ENCODE measurements at places on chromosomes 5 and 9.
A peak's percentile ranks its signal among the peaks of the same experiment; 100 is the strongest.

DNA sequence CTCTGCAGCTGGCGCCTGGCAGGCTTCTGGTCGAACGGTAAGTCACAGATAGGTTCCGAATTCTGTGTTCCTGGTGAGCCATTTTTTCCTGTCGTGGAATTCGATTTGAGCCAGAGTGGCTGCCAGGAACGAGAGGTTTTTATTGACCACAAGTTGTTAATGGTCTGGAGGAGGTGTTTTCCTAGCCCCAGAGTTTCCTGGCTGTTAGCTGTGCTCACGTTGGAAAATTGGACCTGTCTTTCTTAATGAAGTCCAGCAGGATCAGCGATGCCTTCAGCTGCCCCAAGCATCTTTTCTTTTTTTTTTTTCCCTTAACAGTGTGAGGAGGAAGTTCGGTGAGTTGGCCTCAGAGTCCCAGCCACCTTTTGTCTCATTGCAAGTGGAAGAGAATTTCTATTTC is 62.9 kb downstream of the COL5A1 start:
- DNase-seq, result peak; percentile 62

DNA sequence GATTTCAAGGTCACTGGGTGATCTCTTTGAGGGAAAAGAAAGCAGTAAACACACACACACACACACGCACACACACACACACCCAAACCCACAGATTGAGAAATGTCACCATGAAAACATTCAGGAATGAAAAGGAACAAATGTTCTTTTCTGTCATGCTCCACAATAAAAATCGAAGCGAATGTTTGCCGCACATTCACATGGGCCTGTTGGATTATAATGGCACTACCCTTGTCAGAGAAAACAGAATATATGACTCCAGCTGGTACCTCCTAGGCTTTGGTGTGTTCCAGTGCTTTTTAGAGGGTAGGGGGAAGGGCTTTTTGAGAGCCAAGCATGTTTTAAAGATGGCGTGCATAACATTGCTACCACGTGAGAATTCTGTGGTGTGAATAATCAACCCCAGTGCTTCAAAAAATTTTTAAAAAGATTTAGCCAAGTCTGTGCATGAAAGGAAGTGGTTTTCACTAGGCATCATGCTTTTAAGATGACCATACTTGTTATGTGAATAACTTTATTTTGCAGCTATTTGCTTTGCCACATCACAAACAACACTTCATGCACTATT is 120.8 kb upstream of the ZNF608 start:
- no peak for DNase-seq

GRCh38 chr5:72540759-72541438 is 33.7 kb upstream of the ZNF366 start:
- DNase-seq, result no peak

GRCh38 chr5:64958757-64959391 is 190.1 kb downstream of the CWC27 start:
- DNase-seq, result peak; percentile 78

DNA sequence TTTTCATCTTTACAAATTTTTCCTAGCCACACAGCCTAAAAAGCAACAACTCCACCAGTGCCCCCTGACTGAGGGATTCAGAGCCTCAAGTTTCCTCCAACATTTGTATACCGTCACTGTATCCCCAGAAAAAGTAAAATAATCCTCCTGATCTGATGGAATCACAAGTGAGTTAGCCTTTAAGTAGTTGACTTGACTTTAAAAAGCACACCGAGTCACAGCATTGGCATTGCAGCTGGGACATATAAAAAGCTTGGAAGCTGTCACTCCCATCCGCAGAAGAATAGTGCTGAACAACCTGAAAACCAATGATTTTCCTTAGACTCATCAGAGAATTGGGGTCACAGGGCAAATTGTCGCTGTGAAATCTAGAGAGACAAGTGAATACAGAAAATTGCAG is 41.6 kb upstream of the FBN2 start:
- peak; percentile 23 for DNase-seq

GRCh38 chr9:133351908-133352634 is 4.1 kb downstream of the RPL7A start:
- DNase-seq, result peak; percentile 59

DNA sequence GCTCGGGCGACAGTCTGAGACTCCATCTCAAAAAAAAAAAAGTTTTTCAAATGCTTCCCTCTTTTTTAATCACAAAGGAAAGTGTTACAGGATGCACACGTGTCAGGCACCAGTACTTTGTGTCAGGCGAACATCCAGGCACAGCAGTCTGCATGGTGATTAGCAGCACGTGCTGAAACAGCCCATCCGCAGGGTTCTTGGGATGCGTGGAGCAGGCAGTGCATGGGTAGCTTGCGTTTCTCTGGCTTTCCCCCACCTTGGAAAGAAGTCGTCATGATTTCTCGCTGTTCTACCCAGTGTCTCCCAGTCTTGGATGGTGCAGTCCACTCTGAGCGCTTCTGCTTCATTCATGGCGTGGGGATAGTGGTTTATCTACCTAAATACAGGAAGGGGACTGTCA is 35.4 kb downstream of the GPR107 start:
- no peak for DNase-seq
